ENCODE measurements at places on chromosomes 1 and 21.
A peak's percentile ranks its signal among the peaks of the same experiment; 100 is the strongest.

DNA sequence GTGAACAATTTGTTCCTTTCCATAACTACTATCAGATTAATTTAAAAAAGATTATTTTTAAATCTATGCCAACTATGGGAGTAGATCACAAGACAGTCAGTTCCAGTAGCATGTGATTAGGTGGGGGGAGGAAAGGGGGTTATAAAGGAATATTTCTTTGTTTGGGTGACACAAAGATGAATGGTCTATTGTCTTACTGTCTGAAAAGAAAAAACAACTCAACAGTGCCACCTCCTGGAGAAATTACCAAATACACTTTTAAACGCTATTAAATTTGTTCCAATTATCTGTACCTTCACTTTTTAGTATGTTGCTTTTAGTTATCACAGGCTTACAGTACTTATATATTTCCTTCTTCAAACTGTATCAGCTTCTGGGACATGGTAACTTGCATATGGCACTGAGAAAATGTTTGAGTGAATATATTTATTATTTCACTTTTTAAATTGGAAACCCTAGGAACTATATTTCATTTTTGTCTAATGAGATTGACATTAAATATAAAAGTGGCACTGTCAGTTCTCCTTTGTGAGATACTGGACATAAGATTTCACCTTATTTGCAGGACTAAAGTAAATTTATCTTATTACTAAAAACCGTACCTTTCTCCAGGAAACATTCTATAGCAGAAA, 1.7 kb upstream of the SORT1 start:
- DNase-seq: peak; percentile 72

GRCh38 chr1:202954057-202954745, 3.9 kb downstream of the ADIPOR1 start:
- DNase-seq: no peak

GRCh38 chr1:22124592-22125229, 18.2 kb downstream of the WNT4 start:
- no peak for DNase-seq

GRCh38 chr1:157198619-157199420, 60.6 kb upstream of the ETV3 start:
- DNase-seq: peak; percentile 48

DNA sequence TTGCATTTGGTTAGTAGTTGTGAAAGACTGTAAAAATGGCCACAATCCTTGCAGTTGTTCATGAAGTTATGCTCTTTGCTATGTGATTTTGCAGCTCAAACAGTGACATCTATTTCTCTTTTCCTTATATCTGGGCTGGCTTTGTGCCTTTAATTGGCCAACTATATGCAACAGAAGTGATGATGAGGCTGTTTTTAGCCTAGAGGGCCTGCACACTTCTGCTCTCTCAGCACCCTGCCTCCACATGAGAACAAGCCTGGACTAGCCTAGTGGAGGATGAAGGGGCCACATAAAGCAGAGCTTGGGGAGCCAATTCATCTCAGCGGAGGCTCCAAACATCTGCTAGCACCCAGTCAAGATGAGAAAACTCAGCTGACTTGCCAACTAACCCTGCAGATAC, 339.8 kb downstream of the OMA1 start:
- DNase-seq: no peak

DNA sequence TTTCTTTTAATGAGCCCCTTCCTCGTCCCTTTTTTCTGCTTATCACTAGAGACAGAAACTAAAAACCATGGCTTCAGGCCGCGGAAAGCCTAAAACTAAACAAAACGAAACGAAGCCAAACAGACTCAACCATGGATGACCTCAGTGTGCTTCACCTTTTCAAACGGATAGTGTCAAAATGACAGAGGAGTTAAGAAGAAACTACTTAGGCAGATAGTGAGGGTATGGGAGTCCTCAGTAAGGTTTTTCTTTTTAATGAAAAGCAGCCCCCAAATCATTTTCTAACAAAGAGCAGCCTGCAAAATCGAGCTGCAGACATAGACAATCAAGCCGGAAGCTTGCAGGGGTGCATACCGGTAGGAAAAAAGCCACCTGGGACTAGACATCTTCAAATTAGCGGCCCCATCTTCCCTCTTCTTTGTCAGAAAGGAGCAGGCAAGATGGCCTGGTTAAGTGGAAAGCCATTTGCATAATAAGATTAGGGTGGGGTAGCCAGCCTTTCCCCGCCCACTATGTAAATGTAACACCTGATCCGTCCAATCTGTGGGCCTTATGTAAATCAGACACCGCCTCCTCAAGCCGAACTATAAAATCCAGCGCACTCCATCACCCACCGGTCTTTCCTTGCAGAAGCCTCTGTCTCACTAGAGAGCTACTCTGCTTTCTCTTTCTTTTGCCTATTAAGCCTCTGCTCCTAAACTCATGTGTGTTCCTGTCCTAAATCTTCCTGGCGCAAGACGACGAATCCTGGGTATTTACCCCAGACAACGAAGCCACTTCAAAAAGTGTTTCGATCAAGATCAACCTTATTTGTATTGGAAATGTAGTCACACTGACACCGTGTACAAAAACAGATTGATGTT, 6.2 kb upstream of the ERO1B start:
- no peak for DNase-seq
